ENCODE measurements at places on chromosomes 7 and 10. TPM values are rescaled to one million over a fixed set of nuclear protein-coding genes. Genes with fewer than 3 reads are reported as not detected.

Gene CDK1
- 103 TPM for polyA plus RNA-seq

Gene NFE2L3
- polyA plus RNA-seq: 49.2 TPM

Gene CRPPA
- polyA plus RNA-seq: 6.0 TPM

Gene HOXA7
- 22.7 TPM for polyA plus RNA-seq

Gene SAP25
- 4.2 TPM for polyA plus RNA-seq

Gene CARD11
- polyA plus RNA-seq: 1.1 TPM

Gene OPN1SW
- polyA plus RNA-seq: 2.2 TPM

Gene ANXA8
- 0.38 TPM for polyA plus RNA-seq

Gene ZDHHC6
- 87.7 TPM for polyA plus RNA-seq

Gene H2BK1
- polyA plus RNA-seq: not detected

Gene GALNT17
- 3.1 TPM for polyA plus RNA-seq

Gene FAM241B
- 10.9 TPM for polyA plus RNA-seq

Gene SLC12A9
- polyA plus RNA-seq: 29.9 TPM

Gene TMEM26
- polyA plus RNA-seq: 9.0 TPM

Gene NOS3
- polyA plus RNA-seq: 8.7 TPM

Gene PTF1A
- polyA plus RNA-seq: not detected

Gene SLC35G1
- polyA plus RNA-seq: 8.8 TPM

Gene ARHGEF35
- 24.0 TPM for polyA plus RNA-seq

Gene TWIST1
- polyA plus RNA-seq: 6.6 TPM

Gene FAM237B
- 1.1 TPM for polyA plus RNA-seq

Gene ZNF487
- 13.7 TPM for polyA plus RNA-seq

Gene ANKRD7
- polyA plus RNA-seq: 4.3 TPM

Gene CABCOCO1
- polyA plus RNA-seq: 2.8 TPM

Gene HIPK2
- 107 TPM for polyA plus RNA-seq

Gene SFRP4
- polyA plus RNA-seq: 2.2 TPM

Gene TPST1
- 42.4 TPM for polyA plus RNA-seq

Gene MRLN
- polyA plus RNA-seq: 0.48 TPM

Gene FKBP9
- polyA plus RNA-seq: 174 TPM

Gene TAS2R3
- 1.2 TPM for polyA plus RNA-seq

Gene COL13A1
- 25.8 TPM for polyA plus RNA-seq

Gene CALHM3
- not detected for polyA plus RNA-seq

Gene ADAM12
- 26.4 TPM for polyA plus RNA-seq

Gene KMT2C
- polyA plus RNA-seq: 50.1 TPM

Gene MOGAT3
- polyA plus RNA-seq: 0.90 TPM

Gene RBP3
- 0.10 TPM for polyA plus RNA-seq

Gene CREM
- 43.4 TPM for polyA plus RNA-seq

Gene A1CF
- polyA plus RNA-seq: 9.9 TPM

Gene ATOH7
- polyA plus RNA-seq: 1.7 TPM

Gene ZNF804B
- 0.42 TPM for polyA plus RNA-seq

Gene SDK1
- 7.1 TPM for polyA plus RNA-seq

Gene MLXIPL
- 4.8 TPM for polyA plus RNA-seq

Gene BEND7
- polyA plus RNA-seq: 40.7 TPM

Gene ZNF783
- 17.0 TPM for polyA plus RNA-seq

Gene CYP3A7
- 1.2 TPM for polyA plus RNA-seq

Gene ZNF853
- 13.8 TPM for polyA plus RNA-seq

Gene PNLIPRP3
- not detected for polyA plus RNA-seq

Gene ZNF467
- polyA plus RNA-seq: 27.8 TPM

Gene ASCC1
- 45.2 TPM for polyA plus RNA-seq

Gene SFRP5
- 0.07 TPM for polyA plus RNA-seq

Gene COL28A1
- polyA plus RNA-seq: 11.9 TPM

Gene CRYGN
- 4.4 TPM for polyA plus RNA-seq

Gene SPDYE1
- 2.1 TPM for polyA plus RNA-seq

Gene TFPI2
- polyA plus RNA-seq: 10.3 TPM

Data from left kidney (tissue), 8 donors.